Amniotic epithelial cell (primary cell): ENCODE measurements at places on chromosomes 1 and 21.

DNA sequence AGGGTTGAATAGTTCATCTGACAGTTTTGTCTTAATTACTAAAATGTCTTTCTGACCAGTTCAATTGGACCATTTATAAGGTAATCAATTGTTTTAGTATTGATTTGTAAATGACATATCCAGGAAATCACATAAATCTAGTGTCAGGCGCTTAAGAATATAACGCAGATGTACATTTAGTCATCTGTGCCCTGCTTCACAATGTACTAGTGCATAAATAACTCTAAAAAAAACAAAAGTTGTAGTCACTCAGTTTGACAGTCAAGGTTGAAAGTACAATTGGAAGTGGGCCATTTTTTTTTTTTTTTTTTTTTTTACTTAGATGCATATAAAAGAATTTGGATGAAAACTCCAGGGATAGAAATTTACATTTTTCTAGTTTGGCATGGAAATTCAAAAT lies 490.4 kb downstream of the PTPRC start:
- DNase-seq = peak; percentile 52

GRCh38 chr1:152328801-152329391 lies 3.9 kb upstream of the FLG start:
- DNase-seq = peak; percentile 21

- peak; percentile 64 for DNase-seq
Measured at GRCh38 chr21:44800103-44800502, 1.5 kb downstream of the UBE2G2 start.

- DNase-seq = no peak
Measured at GRCh38 chr1:247180581-247180980, 8.8 kb upstream of the ZNF124 start.

GRCh38 chr1:184792450-184792969 lies 37.9 kb upstream of the EDEM3 start:
- peak; percentile 99 for DNase-seq

DNA sequence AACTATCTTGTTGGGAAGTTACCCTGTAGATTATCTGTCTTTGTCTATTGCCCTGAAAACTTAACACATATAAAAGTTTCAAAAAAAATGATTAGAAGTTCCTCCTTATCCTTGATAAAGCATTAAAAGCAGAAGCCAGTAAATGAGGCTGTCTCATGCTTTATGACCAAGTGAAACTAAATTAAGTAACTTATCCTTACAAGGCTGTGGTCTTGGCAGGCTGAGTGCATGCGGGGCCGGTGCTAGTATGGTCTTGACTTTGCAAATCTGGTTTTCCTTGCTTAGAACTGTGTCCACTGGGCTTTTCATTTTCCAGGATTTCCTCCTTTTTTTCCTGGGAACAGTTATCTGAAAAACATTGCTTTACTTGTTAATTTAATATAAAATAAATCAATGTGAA lies 43.1 kb downstream of the PCNX2 start:
- DNase-seq = no peak

GRCh38 chr1:168583571-168583970 lies 7.2 kb downstream of the XCL1 start:
- no peak for DNase-seq

- no peak for DNase-seq
Measured at GRCh38 chr1:57158604-57158998, 192.8 kb upstream of the C8B start.

DNA sequence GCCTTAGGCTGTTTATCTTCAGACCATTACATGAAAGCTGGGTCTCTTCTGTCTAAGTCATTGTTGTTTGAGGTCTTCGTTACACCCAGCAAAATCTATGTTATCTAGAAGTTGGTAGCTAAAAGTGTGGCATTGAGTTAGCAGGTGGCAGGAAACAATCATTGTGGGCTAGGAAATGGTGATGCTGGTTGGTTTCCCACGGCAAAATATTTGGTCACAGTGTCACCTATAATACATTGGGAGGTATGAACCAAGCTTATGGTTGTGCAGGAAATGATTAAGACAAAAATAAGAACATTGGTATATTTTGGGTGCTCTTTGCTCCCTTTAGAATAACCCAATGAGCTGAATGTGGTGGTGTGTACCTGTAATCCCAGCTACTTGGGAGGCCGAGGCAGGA lies 169.7 kb downstream of the TRIM33 start:
- DNase-seq = no peak

DNA sequence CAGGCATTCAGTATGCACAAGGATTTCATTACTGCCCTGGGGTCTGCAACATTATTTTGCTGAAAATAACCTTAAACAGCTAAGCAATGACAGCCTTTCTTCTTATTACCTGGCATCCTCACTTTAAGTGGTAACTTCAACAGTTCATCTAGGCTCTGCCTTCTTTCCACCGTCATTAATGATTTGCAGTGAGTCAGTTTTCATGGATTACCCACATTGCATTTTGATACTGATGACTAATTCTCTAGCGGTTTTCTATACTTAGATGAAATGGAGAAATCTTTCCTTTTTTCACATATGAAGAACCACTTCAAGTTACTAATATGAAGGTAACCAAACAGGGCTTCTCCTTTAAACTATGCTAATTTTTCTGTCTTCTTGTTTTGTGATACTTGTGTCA lies 226.9 kb upstream of the TMPRSS15 start:
- no peak for DNase-seq

- DNase-seq = peak; percentile 43
Measured at GRCh38 chr1:113142791-113143190, 69.8 kb downstream of the LRIG2 start.

- peak; percentile 48 for DNase-seq
Measured at GRCh38 chr1:109924316-109924715, 13.7 kb downstream of the CSF1 start.

DNA sequence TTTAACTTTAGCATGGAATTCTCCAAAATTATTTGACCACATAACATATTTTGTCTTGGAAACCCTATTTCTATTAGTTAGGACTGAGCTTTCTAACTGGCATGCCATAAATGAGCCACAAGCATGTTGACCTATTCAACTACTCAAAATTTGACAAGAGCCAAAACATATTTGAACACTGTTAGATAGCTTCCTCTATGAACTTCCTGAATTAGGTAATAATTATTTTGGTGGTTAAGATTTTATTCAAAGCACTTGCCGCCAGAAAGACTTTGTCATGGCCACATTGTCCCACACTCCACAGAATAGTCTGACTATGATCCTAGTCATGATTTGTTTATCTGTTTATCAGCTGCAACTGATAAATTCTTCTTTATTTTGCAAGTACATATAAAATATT lies 23.1 kb upstream of the CTPS1 start:
- no peak for DNase-seq

DNA sequence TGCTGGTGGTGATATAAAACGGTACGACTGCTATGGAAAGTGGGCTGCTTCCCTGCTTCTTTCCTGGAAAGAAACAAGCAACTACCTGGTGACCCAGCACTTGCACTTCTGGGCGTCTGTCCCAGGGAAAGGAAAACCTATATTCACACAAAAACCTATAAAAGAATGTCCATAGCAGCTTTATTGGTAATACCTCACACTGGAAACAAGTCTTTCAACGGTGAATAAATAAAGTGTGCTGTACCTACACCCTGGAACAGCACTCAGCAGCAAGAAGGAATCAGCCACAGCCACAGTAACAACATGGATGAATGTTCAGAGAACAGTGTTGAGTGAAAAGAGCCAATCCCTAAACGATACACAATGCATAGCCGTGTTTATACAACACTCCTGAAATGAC lies 19.9 kb downstream of the SLC19A1 start:
- DNase-seq = no peak

DNA sequence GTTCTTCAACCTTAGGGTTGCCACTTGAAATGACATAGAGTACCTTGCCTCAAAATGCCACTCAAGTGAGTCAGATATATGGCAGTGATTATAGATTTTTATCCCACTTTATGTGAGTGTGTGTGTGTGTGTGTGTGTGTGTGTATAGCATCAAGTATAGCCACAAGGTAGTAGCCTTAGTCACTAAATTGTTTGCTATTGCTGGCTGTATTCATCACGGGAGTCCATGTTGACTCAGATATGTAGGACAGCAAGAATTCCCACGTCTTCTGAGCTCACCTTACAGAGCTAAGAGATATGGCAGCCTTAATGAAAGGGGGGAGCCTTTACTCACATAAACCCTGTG lies 9.3 kb downstream of the ETS2 start:
- peak; percentile 74 for DNase-seq

DNA sequence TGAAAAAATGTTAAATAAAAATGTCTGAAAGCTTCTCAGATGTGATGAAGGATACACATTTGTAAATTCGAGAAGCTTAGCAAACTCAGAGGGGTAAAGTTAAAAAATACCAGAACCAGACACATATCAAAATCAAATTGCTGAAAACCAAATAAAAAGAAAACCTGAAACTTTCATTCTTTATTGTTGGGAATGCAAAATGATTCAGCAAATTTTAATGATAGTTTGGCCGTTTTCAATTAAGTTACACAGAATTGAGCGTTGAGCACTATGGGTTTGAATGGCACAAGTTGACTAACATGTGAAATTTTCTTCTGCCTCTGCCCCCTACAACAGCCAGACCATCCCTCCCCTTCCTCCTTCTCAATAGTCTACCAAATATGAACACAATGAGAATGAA lies 33.5 kb upstream of the GRIK1 start:
- no peak for DNase-seq

- DNase-seq = no peak
Measured at GRCh38 chr21:29022166-29022565, 2.3 kb upstream of the USP16 start.

GRCh38 chr1:184422490-184423233 lies 35.8 kb downstream of the C1orf21 start:
- DNase-seq = no peak

DNA sequence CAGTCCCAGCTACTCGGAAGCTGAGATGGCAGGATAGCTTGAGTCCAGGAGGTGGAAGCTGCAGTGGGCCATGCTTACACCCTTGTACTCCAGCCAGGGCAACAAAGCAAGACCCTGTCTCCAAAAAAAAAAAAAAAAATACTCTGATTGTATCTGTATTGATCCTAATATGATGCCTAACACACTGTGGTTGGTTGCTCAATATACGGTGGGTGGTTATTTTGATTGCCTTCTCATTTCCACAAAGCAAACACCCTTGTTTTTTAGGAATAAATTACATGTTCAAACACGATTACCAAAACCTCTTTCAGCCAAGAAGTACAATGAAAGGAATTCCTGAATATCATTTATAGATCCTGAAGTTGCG lies 3.4 kb downstream of the EGLN1 start:
- DNase-seq = no peak

DNA sequence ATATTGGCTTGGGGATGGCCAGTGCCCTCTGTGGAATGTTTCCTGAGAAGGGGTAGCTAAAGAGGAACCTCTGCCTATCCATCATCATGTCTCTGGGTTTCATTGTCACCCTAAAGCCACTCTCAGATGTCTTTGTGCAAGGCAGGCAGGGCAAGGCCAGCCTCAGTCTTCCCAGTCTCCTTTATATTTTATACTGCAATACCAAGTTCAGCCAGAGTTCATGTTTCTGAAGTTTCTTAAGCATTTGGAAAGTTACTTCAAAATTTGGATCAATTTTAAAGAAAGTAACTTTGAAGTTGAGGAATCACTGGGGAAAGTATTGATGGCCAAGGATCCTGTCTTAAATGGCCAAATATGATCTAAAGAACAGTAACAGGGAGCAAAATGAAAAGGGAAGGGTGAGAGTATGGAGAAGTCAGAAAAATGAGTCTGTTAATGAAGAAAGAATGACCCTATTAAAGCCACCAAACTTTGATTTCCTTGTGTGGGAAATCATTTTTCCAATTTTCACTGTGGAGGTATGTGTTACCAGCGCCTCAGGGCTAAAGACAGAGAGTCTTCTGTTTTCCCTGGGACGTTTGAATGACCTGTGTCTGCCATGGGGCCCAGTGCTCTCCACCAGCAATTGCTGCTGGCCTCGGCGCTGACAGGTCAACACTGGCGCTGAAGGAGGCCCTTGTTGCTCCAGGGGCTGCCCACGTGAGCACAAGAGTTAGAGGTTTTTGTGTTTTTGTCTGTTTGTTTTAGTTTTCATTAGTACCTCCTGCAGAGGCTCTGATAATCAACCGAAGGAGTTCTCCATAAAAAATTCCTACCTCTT lies 93.9 kb downstream of the ATP5PO start:
- no peak for DNase-seq

DNA sequence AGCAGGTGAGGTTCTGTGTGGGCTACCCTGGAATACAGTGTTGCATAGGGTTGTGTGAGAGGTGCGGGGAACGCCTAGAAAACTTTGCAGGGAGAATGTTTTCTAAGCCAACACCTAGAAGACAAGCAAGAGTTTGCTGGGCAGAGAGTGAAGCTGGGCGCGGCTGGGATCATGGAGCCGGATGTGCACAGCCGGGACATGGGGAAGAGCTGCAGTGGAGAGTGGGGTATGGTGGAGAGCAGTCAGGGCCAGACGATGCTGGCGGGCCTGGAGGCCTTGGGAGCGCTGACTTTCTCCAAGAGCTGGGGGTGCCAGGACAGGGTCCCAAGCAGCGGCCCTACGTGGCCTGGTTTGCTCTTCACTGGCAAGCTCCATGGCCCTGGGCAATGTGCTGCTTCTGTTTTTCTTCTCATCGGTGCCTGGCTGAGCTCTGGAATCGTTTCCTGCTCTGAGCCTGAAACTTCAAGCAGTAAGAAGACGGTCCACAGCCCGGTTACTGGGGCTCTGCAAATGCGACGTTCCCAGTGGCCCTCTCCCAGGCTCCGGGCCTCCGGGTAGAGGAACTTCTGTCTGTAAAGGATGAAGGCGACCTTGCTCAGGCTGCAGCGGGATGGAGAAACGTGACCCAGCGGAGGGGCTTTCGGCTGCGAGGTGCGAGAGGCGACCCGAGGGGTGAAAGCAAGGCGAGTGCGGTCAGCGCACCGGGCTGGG lies 51.9 kb upstream of the CD34 start:
- DNase-seq = peak; percentile 24

GRCh38 chr1:41639332-41639936 lies 155.0 kb upstream of the EDN2 start:
- DNase-seq = no peak

GRCh38 chr1:28447679-28448078 lies 58.2 kb upstream of the RCC1 start:
- no peak for DNase-seq

GRCh38 chr1:21341517-21342078 lies 51.3 kb upstream of the ECE1 start:
- DNase-seq = no peak

DNA sequence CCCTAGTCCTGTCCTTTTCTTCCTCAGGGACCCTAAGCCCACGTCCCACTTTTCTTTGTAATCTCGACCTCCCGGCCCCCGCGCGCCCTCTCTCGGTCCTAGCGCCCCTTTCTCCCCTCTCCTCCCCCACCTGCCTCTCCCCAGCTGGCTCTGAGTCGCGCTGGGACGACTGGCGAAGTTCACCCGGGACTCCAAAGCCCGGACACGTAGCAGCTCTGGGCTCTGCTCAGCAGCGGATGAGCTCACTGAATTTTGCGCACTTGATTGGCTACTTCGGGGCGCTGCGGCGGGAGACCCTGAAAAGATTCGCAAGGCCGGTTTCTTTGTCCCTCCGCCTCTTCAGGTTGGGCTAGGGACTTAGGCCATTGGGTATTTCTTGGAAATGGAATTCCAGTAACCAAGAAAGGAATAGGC lies 16.3 kb upstream of the ACKR1 start:
- DNase-seq = peak; percentile 58

- DNase-seq = no peak
Measured at GRCh38 chr1:163467289-163467688, 145.5 kb downstream of the NUF2 start.
